ENCODE measurements at places on chromosomes 16 and 17. TPM values are rescaled to one million over a fixed set of nuclear protein-coding genes. Genes with fewer than 3 reads are reported as not detected.

Gene TNRC6C
- 9.1 TPM for total RNA-seq

GRCh38 chr16:46765050-46765449 is 16.9 kb upstream of the MYLK3 start:
- DNase-seq, result no peak

- no peak for DNase-seq
Observed at GRCh38 chr17:49572806-49573420, 2.8 kb upstream of the NXPH3 start.

- no peak for DNase-seq
Observed at GRCh38 chr17:56739376-56739775, 94.3 kb downstream of the C17orf67 start.
